Panc1 (cell line): ENCODE measurements at places on chromosomes 5 and 9. TPM values are rescaled to one million over a fixed set of nuclear protein-coding genes. Genes with fewer than 3 reads are reported as not detected.

Gene PCDHGB1
- 2.0 TPM for total RNA-seq

Gene ACTBL2
- not detected for total RNA-seq

Gene NR2F1-AS1
- total RNA-seq, result 27.0 TPM

Gene LOX
- 0.62 TPM for total RNA-seq

Gene MSMP
- 1.4 TPM for total RNA-seq

Gene SLC36A2
- total RNA-seq, result not detected

Gene UQCRQ
- 475 TPM for total RNA-seq

Gene GAPT
- not detected for total RNA-seq

Gene ANKRD18B
- total RNA-seq, result 7.3 TPM

Gene SUSD1
- 15.3 TPM for total RNA-seq

Gene GDA
- 5.0 TPM for total RNA-seq

Gene TCERG1
- 75.9 TPM for total RNA-seq

Gene HSD17B3
- total RNA-seq, result 0.39 TPM

Gene SPATA31C1
- not detected for total RNA-seq

Gene BTNL8
- not detected for total RNA-seq

Gene RNF14
- total RNA-seq, result 72.1 TPM
